ENCODE measurements at places on chromosomes 5 and 9.
A peak's percentile ranks its signal among the peaks of the same experiment; 100 is the strongest.

GRCh38 chr9:101235105-101235866 is 149.5 kb downstream of the BAAT start:
- peak; percentile 44 for DNase-seq

GRCh38 chr5:60277941-60278340 is 384.4 kb upstream of the PDE4D start:
- DNase-seq = no peak

DNA sequence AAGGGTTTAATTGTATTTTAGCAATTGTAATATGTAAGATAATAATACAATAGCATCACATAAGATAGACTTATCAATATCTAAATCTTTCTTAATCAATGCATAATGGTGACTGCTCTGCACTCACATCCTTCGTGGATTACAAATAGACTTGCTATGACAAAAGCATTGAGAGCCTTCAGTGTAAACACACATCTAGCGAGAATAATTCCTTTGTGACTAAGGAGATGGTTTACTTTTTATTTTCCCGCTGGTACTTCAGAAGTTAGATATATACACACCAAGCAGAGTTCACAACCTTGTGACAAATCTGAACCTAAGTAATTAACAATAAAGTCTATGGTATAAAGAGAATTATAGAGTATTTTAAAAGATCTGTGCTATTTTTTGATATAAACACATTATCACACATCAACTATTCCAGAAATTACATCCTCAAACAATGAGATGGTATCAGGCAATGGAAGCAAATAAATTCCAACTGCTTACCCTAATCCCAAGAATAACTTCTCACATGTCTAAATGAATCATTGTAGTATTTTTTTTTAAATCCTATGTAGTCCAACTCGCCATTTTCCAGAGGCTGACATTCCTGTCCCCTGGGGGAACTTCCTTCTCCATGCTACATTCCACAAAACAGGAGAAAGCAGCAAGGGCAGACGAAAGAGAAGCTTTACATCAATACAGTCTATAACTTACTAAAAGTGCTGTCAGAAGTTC is 51.2 kb downstream of the MAPKAP1 start:
- no peak for DNase-seq

- DNase-seq = no peak
These were observed 97.3 kb upstream of the SLCO6A1 start for GRCh38 chr5:102596113-102596512.

GRCh38 chr5:134563962-134564361 is 38.5 kb downstream of the JADE2 start:
- DNase-seq = no peak

DNA sequence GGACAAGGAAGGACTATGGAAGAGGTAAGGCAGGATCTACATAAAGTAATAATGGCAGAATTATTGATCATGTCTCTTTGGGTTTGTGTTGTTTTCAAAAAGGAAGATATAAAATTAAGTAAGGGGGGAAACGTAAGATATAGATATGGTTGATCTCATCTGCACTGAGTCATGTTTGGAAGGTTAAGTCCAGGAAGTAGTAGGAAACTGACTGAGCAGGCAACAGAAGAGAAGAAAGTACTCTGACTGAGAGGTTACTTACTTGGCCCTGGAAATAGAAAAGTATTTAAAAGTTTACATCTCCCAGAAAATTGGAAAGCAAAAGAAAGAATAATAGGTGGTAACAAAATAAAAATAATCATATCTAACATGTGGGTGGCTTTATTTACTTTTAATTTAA is 405.3 kb upstream of the RGMB start:
- DNase-seq = no peak

DNA sequence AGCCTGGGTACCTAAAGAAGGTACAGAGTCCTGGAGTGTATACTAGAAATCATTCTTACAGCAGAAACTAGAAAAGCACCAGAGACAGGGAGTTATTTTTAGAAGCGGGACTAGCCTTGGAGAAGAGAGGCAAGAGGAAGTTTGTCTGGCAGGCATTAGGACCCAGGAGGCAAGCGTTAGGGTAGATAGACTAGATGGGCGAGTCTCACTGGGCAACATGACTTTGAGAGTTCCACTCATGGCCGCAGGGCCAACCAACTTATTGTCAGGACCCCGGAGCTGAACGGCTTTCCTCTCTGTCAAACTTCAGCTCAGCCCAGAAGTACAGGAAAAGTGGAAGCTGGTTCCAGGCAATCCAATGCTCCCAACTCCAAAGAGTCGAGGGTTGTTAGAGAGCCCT is 34.1 kb upstream of the NPR3 start:
- no peak for DNase-seq

DNA sequence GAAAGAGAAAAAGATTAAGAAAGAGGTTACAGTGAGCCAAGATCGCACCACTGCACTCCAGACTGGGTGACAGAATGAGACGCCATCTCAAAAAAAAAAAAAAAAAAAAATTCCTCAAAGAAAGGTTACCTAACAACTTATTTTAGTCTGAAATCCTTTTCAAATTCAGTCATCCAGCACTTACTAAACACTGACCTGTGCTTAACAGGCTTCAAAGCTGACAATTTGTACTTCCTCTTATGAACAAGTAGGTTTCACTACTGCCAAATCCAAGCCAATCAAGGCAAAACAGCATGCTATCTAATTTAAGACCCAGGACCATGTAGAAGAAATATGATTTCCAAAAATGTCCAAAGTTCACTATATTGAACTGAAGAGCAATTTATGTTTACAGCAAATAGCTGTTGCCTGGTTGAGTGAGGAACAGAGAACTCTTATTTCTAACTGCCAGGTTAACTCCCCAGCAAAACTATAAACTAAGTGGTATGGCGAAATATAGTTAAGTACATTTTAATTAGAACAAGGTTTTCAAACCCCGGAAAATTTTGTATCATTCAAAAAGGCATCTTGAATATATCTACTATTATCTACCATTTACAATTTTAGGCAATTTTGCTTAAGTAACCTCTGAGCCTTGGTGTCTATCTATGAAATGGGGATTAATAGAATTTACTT is 13.4 kb downstream of the PWWP2A start:
- no peak for DNase-seq

- DNase-seq = peak; percentile 69
These were observed 1.3 kb downstream of the HMGXB3 start for GRCh38 chr5:150001660-150002486.

DNA sequence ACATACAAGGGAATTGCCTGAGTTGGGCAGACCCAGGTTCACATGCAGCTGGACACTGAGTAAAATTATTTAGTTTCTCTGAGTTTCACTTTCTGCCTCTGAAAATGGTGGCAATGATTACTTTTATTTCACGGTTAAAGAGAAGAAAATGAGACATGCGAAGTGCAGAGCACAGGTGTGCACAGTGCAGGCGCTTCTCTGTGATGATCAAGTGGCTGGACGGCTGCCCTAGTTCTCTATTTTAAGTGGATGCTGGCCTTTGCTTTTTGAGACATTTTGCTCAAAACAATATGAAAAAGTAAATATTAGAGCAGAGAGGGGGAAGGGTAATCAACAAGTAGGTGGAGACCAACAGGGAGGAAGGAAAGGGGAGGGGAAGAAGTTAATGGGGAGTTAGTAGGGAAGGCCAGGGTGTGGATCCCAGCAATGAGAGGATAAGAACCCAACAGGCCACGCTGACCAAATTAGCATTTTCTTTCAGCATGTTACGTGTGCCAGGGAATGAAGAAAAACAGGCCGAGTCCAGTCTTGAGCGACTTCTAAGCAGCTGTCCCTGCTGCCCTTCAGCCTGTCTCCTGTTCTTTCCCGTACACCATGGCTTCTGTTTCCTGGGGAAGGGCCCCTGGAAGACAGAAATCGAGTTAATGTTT is 16.1 kb downstream of the SNX18 start:
- DNase-seq = no peak

DNA sequence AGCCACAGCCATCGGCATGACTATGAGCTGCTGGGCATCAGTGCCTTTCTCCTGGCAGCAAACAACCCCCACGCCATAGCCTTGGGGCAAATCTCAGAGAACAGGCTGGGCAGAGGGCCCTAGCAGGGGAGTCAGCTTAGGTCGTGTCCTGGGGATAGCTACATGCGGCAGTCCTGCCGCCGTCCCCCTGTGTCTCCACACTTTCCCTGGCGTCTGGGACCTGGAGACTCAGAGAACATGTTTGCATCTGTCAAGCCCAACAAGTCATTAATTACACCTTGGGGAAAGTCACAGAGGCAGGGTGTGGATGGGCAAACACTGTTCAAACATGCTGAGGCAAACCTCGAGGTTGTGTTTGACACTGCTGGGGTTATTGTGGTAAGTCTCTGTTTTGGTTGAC is 123.6 kb downstream of the C5orf15 start:
- DNase-seq = no peak

- DNase-seq = no peak
These were observed 4.8 kb downstream of the ARHGEF28 start for GRCh38 chr5:73630765-73631164.

DNA sequence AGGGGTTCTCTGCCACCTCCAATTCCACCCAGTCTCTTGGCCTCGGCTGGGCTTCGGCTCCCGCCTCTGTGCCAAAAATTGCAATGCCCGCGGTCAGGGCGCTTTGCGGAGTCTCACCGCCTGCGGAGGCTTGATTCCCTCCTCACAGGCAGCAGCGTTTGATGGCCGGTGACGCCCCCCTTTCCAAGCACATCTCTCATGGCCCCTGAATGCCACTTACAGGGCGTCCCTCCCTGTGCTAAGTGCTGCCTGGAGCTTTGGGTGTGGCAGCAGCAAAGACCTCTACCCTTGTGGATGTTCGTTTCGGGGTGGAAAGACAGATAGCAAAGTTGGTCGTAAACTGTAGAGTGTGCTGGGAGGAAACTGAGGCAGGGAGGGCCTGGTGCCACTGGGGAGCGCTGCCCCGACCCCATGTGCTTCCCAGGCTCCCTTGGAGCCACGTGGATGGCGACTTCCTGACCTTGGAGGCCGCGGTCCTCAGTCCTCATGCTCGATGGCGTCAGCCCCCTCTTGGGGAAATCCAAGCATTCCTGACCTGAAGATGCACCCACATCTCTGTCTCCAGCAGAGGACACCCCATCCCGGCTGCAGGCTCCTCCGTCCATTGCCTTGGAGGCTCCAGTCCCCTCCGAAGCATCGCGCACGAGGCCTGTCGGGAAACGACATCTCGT is 249.2 kb upstream of the IRX4 start:
- DNase-seq = no peak

- DNase-seq = no peak
These were observed 82.8 kb downstream of the DAP start for GRCh38 chr5:10678244-10678643.

GRCh38 chr9:135906291-135907005 is 898 bp downstream of the CAMSAP1 start:
- no peak for DNase-seq

DNA sequence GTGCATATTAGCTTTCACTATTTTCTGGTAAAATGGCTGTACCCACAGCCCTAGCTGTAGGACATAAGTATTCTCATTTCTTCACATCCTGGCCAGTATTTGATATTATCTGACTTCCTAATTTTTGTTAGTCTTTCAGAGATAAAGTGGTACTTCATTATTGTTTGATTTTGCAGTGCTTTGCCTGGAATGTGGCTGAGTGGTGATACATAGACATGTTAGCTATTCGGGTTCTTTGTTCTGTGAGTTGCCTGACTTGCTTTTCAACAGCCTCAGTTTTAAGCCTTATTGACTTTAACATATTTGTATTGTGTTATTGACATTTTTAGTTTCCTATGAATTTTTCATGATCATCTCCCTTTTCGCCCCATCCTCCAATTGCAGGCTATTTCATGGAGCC is 161.1 kb downstream of the GABBR2 start:
- no peak for DNase-seq

DNA sequence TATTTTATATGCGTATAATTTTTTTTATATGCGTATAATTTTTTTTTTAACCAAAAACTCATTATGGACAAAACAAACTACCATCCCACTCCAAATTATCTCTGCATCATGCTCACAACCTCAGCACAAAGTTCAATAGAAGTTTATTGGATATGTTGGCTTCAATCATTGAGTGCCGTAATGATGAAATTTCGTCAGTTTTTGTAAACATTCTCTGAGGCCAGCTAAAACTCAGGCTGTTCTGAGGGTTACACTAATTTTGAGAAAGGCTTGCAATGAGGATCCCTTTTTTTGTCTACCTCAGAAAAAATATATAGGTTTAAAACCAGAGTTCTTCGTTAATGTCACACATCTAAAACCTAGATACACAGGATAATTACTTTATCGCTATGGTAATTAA is 1253.2 kb downstream of the EFNA5 start:
- DNase-seq = no peak

DNA sequence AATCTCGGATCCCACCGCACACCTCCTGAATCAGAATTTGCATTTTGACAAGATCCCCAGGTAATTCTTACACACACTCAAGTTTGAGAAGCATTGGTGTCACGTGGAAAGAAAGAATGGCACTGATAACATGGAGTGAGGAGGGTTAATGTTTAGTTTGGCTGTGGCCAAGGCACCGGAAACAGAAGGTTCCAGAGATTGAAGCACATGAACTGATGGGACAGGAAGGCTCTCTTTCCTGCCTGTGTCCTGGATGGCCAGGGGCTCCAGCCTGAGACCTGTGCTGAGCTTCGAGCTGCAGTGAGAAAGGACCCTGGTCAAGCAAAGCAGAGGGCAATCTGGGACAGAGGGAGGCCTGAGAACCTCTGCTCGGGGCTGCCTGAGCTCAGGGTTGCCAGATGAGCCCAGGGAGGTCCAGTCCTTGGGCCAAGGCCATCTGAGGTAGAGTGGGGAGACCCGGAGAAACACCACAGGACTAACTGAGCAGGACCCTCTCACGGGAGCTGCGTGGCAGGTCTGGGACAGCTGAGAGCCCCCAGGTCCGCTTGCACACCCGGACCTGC is 27.3 kb downstream of the AFAP1L1 start:
- DNase-seq = no peak

- no peak for DNase-seq
These were observed 70.7 kb upstream of the RANBP6 start for GRCh38 chr9:6086006-6086655.
